AG08395 (cell line): ENCODE measurements at places on chromosomes 12 and 14.

- peak; percentile 72 for DNase-seq
Observed at GRCh38 chr12:52189376-52190174, 2.2 kb downstream of the KRT80 start.

DNA sequence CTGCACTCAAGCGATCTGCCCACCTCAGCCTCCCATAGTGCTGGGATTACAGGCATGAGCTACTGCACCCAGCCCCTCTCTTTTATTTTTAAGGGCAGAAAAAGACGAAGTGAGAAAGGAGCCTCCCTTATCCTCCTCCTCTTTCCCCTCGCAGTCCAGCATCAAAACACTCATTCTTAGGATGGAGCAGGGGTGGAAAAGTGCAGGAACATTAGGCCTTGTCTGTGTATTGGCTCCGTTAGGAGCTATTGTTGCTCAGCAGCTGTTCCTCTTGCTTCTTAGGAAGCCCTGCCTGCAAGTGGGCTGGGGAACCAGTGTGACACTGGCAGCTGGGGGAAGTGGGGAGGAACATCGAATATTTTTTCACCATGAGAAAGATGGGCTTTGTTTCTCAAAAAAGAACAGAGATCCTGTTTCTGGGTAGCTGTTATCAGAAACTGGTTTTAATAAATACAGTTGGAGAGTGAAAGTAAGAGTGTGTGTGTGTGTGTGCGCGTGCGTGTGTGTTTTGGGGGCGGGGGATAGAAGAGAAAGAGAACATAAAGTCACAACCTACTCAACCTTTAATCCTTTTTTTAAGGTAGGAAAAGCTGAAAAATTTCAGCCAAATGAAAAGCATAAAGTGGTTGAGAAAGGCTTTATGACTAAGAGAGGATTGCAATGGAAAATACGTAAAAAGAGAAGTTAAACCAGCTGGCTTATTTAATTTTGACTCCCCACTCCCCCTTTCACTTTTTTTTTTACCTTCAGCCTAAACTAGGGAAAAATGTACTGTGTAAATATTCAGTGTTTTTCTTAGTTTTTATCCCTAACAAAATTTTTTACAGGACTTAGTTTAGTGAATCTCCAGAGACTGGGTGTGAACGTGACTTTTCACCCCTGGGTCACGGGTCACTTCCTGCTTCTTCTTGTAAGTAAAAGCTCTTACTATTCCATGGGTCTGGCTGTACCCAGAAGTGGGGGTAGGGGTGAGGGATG is 197.2 kb upstream of the PLEKHG7 start:
- DNase-seq: peak; percentile 15

DNA sequence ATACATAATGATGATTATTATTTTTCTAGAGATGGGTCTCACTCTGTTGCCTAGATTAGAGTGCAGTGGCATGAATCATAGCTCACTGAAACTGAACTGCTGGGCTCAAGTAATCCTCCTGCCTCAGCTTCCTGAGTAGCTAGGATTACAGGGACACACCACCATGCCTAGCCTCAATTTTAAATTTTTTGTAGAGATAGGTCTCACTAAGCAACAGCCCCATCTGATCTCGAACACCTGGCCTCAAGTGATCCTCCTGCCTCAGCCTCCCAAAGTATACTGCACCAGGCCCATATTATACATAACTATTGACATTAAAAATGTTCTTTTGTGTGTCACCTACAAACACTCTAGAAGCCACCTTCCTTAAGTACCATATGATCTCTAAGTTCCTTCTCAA is 3.4 kb downstream of the TXNRD1 start:
- DNase-seq: no peak

- no peak for DNase-seq
Observed at GRCh38 chr12:89372584-89373370, 20.5 kb upstream of the DUSP6 start.

DNA sequence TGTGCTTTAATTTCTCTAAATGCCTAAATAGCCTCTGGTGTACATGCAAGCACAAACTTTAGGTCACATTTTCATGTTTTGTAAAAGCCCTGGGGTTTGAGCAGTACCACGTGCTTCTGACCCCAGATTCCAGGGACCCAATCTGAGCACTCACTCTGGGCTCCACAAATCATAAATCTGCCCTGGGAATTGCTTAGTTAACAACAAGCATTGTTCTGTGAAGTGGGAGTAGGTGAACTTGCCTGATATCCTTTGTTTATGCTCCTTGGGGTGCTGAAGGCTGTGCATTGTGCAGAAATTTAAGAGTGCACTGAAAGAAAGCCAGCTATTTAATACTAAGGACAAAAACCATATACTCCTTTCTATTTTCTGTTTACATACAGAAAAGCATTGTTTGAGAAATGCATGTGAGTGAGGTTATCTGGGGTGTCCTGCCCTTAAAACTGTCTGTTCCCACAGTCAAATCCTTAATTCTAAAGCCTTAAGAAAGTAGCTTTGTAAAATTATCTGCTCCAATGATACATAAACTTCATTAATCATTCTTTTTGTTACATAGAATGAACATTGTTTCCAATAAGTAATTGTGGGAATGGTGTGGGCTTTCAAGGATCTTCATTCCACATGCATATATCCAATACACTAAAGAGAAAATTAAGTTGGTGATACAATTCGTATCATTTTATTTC is 258.6 kb upstream of the NPAS3 start:
- DNase-seq: no peak

DNA sequence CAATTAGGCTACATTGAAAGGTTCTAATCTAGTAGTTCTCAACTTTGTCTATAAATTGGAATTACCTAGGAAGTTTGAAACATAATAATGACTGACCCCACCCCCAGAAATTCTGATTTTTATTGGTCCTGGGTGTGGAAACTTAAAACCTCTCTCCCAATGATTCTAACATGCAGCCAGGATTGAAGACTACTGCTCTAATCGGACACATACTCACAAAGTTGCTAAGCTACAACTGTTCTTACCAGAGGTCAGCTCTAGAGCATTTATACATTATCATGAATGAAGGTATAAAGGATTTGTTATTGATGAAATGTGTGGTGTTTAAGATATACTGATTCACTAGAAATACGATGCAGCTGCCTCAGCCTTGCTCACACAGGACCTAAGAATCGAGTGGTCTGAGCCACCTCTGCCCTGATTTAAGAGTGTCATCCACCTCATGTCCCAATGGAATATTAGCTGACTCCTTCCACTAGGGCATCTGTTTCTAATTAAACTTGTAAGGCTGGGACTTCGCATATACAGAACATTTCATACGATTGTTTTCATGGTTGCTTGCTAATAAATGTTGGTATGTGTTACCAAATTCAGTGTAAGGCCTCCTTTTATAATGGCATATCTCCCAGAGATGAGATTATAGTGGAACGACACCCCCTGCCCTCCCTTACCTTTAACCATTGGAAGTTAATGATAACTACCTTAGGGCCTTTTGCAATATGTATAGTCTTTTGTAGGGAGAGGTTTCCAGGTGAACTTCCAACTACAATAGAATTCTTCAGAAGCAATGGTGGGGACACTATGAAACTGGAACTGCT is 410.8 kb upstream of the PDE3A start:
- peak; percentile 28 for DNase-seq

GRCh38 chr14:37063467-37064240 is 108.8 kb downstream of the SLC25A21 start:
- no peak for DNase-seq

GRCh38 chr12:4767186-4767585 is 47.0 kb downstream of the GALNT8 start:
- DNase-seq: no peak

DNA sequence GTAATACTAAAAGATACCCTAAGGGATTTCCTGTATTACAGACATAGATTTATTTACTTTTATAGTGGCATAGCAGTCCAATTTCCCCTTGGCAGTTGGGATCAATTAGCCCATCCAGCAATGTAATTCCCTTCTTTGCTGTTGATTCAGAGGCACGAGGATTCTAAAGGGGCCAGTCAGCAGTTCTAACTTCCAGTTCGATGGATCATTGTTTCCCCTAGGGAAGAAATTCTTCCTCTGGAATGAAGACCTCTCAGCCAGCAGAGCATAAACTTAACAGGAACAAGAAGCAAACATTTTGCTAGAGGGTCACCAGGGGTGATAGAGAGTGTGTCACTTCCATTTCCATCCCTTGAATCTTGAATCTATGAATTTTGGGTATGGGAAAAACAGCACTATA is 395.7 kb upstream of the NOVA1 start:
- DNase-seq: no peak

GRCh38 chr12:71686658-71687025 is 760 bp downstream of the TMEM19 start:
- DNase-seq: peak; percentile 5

DNA sequence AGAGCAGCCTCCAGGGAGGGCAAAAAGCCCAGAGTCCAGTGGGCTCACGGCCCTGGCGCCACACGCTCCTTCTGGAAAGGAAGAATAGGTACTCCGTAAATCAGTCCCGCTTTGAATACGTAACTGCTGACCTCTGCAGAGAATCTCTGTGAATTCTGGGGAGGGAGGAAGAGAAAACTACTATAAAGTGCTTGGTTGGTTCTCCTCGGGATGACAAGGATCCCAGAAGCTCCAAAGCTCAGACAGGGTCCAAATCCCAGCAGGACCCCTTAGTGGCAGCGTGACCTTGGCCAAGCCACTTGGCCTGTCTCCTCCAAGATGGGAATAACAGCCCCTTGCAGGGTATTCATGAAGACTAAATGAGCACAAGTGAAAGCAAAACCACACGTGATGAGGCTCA is 31.7 kb downstream of the ANO2 start:
- DNase-seq: no peak

DNA sequence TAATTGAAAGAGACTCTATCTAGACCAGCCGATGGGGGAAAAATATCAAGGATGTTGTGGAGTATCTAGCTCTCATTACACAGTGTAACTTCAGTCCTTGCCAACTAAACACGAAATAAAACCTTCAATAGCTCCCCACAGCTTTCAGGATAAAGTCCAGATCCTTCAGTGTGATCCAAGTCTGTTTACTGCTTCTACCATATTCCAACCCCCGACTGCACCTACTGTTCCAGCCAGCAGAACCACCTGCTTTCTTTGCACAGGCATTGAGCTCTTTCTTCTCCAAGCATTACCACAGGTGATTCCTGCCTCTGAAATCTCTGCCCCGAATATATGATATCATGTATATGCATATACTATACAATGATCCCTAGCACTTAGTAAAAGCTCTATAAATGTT is 2.2 kb upstream of the LRRC23 start:
- no peak for DNase-seq

GRCh38 chr12:14313379-14314138 is 51.9 kb upstream of the ATF7IP start:
- DNase-seq: no peak

DNA sequence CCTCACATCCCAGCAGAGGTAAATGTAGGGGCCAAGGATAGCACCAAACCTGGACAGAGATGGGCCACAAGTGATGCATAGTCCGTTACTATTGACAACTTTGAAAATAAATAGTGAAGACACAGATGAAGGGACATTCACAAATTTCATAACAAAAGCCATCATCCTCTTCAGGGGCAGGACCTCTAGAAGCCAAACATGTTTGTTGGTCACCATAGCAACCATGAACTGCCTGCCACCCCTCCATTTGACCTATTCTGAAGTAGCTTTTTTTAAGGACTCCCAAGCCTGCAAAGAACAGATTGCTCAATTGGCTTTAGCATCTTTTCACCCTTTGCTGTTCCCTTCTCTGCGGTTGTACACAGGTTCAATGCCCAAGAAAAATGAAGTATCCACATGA is 35.7 kb upstream of the MDM1 start:
- DNase-seq: no peak

DNA sequence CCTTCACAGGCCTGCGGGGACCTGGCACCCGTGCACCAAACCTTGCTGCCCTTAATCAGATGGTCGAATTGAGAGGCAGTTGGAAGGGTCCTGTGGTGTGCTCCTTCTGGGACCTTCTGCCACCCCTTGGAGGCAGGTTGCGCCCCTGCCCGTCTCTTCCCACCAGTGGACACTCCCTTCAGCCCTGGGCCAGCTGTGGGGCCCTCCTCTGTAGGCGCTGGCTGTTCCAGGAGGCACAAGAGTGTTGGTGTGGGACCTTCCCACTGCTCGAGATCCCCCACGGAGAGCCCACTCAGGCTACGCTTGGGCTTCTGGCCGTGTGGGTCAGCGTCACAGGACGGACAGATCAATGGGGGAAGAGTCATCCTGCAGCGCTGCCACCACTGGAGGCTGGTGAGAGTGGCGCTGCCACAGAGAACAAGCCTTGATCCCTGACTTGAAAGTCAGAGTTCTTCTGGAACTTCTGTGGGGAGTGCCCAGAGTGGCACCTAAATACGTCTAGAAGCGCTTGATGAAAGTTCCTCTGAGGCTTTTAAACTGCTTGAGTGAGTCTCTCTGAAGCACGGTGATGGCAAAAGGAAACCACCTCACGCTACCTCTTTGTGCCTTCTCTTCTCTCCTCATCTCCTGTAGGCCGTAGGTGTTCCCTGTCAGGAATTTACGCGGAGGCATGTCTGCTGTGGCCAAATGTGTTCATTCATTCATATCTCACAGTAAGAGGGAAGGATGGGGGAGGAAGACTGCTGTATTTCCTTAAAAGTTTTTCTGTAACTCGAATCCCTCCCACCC is 48.3 kb downstream of the TRAF3 start:
- DNase-seq: no peak

GRCh38 chr14:106879241-106879640 is 1352.9 kb downstream of the TMEM121 start:
- no peak for DNase-seq

DNA sequence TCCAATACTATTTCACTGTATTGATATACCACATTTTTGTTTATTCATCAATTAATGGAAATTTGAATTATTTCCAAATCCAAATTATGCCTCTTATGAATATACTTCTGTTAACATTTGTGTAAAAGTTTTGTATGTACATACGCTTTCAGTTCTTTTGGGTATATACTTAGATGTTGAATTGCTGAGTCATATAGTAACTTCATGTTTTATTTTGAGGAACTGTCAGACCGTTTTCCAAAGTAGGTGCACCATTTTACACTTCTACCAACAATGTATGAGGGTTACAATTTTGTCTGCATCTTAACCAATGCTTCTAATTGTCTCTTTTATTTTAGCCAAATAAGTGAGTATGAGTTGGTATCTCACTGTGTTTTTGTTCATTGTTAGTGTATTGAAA is 10.2 kb upstream of the CCER1 start:
- DNase-seq: no peak

GRCh38 chr12:120711411-120711810 is 1.2 kb downstream of the UNC119B start:
- peak; percentile 7 for DNase-seq

- no peak for DNase-seq
Observed at GRCh38 chr12:57390174-57390573, 40.7 kb downstream of the R3HDM2 start.

DNA sequence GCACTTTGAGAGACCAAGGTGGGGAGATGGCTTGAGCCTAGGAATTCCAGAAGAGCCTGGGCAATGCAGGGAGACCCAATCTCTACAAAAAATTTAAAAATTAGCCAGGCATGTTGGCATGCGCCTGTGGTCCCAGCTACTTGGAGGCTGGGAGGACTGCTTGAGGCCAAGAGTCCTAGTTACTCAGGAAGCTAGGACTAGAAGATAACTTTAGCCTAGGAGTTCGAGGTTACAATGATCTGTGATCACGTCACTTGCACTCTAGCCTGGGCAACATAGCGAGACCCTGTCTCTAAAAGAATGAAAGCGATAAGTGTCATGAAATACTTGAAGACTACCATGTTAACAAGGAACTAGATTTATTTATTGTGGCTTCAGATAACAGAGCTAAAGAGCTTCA is 3.5 kb downstream of the ATF7 start:
- no peak for DNase-seq
